Activated naive CD4-positive, alpha-beta T cell treated with anti-CD3 and anti-CD28 coated beads, Interleukin-2, amount 50 U/mL, for 16 hours (primary cell): ENCODE measurements at places on chromosomes 2 and 18.

DNA sequence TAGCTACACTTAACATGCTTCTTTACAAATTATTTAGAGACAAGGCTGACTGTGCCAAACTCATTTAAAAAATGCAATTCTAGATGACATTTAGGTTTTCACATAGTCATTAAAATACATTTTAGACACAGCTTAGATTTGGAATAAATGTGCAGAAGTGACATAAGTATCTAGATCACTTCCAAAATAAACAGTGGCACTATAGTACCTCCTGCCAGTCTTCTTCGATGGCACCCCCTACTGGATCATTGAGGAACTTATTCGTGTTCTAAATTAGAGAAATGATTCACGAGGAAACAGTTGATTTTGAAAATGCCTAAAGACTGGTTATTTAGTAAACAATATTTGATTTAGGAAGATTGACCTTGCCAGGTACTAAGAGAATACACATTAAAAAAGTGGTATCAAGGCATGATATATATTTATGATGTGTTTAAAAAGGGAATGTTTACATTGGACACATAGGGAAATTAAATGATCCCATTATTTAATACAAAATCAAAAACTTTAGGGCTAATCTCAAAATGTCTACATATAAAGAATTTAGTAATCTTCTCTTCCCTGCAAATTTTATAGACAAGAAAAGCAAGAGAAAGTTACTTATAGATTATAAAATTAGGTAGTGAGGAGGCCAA lies 323.9 kb downstream of the XIRP2 start:
- DNase-seq: no peak

DNA sequence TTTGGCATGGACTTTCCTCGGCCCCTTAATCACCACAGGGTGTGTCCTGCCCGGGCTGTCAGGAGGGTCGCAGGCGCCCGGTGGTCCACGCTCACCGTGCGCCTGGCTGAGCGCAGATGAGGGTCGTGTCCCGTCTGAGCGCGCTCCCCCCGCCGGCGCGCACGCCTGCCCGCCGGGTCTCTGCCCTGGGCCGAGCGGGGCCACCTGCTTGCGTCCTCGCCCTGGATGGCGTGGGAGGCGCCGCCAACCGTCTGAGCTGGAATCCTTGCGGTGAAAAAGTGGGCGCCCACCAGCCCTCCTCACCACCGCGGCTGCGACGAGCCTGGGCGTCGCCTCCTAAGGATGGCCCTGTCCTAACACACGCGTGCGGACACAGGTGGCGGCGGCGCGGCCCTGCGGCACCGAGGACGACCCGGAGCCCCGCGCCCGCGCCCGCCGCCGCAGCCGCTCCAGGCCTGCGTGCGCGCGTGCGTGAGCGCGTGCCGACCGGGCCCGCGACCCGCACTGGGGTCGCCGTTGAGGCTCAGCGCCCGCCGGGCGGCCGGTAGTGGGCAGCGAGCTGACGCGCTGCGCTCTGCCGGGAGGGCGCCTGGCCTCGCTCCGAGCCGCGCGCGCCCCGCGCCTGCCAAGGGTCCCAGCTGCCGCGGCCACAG lies 126.6 kb downstream of the ARHGEF4 start:
- no peak for DNase-seq

DNA sequence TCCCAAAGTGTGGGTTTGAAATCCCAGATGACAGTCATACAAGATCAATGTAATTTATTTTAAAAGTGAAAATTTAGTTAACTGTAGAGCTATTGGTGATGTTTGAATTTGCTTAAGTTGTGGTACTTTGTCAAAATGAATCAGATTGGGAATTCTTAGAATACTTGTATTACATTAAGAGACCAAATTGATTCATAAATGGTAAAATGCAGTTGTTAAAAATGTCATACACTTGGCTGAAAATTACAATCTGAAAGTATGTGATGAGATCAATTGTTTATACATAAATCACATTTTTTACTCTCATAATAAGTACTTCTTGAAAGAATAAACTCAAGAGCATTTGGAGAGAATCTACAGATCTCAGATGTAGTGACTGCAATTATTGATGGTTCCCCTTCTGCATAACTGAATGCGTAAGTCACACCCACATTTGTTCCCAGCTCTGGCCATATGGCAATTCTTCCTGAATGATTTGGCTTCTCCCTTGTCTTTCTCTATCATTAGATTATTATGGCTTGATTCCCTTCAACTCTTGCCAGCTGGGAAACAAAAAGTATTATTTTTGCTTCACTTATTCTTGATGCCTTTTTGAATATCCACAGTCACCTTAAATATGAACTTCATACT lies 558.5 kb downstream of the CPS1 start:
- no peak for DNase-seq

GRCh38 chr2:99987160-99987559 lies 155.2 kb downstream of the AFF3 start:
- no peak for DNase-seq

DNA sequence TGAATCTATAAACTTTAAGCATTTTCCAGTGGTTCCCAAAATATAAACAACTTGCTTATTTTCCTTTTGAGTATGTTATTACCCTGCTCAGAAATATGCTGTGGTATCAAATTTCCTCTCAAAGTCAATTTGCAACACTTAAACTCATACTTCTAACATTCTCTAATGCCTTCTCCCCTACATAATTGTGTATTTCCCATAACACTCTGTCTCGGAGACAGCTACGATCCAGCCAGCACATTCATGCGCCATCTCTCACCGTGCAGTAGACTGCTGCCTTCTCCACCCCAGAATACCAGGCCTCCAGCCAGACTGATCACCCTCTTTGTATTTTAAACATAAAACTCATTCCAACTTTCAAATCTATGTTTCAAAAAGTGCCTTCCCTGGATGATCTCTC lies 41.8 kb downstream of the TIMM21 start:
- no peak for DNase-seq

DNA sequence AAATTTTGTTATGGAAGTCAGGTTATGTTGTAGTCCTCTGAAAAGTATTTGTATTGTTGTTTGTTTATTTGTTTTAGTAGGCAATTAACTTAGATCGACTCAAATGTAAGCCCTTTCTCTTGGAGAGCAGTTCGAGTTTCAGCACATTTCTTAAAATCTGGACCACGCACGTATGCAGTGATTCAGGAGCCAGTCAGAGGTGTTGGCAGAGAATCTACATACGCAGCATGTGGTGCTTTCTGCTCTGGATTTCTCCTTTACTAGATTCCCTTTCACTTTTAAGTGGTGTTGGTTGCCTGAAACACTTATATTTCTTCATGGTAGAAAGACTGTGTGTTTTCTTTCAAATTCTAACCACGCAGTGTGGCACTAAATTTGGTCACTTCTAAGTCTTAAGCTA lies 773.9 kb upstream of the LRATD1 start:
- no peak for DNase-seq

DNA sequence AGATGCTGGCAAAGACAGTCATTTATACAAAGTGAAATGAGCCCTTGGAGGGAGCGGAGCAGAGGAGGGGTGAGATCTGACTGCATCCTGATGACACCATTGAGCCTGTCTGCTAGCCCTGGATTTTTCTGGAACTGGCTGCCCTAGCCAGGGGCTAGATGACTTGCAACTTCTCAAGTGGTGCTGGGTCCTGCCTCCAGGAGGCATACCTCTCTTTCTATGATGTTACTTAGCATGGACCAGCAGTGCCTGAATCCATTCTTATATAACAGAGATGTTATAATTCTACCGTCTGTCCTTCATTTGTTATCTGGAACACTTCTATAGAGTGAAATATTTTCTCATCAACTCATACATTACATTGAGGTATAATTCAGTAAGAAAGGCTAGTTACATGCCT lies 8.5 kb upstream of the TWIST2 start:
- no peak for DNase-seq

DNA sequence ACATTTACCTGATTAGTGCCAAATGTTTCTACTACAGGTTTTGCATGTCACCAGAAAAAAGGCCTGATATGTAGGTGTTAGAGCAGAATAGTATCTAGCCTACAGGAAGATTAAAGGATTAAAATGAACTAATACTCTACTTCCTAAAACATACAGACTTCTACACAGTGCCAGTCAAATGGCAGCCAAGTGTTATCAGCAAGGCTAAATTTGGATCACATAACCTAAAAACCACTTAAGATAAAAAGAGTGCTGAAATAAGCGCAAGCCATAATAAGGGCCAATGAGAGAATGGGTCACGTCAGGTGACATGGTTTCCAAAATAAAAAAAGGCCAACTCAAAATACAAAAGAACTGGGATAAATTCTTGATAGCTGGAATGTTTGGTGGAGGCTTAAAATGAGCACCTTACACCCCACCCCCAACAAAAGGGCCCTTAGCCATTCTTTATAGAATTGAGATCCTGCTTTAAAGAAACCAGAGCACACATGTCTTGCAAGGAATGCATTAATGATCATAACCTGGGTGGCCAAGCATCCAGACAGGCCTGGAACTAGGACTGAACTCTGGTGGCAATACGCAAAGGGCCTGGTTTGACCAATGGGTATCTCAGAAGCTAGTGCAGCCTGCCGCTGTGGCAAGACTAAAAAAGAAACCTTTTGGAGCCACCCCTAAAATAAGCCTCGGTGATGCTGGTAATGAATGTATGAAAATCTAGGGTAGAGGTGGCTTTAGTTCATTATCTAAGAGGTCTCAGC lies 32.4 kb downstream of the IRS1 start:
- DNase-seq: no peak

DNA sequence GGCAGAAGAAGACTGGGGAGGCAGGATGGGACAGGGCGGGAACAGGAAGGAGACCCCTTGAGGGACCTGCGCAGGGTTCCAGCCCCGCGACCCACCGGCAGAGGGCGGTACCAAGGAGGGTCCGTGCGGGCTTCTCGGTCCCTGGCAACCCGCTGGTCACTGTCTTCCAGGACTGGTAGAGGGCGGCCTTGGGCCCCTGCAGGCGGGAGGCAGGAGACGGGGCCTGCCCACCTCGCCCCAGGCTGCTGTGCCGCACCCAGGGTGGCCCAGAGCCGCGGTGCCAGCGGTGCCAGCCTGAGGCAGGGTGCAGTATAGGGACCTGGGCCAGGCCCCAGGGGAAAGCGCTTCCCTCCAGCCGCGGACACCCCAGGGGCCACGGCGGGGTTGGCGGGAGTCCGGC lies 34.5 kb downstream of the NEURL3 start:
- DNase-seq: peak; percentile 62

DNA sequence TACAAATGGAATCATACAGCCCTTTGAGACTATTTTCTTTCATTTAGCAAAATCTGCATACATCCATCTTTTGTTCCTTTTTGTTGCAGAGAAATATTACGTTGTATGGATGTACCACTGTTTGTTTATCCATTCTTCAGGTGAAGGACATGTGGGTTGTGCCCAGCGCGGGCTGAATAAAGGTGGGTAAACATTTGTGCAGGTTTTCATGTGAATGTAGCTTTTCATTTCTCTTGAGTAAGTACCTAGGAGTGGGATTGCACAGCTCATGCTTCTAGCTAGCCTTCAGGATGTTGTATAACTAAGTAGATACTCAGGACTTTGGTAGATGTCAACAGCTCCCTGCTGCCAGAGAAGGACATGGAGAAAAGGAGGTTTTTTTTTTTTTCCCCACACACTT lies 50.6 kb upstream of the SPRED2 start:
- no peak for DNase-seq

GRCh38 chr2:107313316-107313715 lies 427.3 kb upstream of the ST6GAL2 start:
- no peak for DNase-seq

DNA sequence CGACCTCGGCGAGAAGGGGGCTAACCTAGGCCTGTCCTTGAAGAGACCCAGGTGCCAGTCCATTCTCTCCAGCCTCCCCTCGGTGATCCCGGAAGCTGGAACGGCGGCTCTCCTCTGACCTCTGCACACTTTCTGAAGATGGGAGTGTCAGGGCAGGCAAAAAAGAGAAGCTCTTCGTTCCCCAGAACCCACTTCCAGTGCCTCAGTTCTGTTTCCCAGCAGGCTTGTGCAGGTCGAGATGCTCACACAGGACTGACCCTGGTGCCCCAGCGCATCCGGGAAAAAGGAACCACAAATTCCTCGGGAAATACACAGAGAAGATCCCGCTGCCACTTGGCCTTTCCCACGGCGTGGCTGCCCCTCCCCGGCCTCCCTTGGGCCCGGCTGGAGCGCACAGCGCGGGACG lies 681 bp upstream of the PTPN18 start:
- no peak for DNase-seq

GRCh38 chr2:201674298-201674697 lies 24.1 kb downstream of the MPP4 start:
- no peak for DNase-seq

GRCh38 chr2:219369447-219369861 lies 18.3 kb downstream of the DNPEP start:
- DNase-seq: no peak

DNA sequence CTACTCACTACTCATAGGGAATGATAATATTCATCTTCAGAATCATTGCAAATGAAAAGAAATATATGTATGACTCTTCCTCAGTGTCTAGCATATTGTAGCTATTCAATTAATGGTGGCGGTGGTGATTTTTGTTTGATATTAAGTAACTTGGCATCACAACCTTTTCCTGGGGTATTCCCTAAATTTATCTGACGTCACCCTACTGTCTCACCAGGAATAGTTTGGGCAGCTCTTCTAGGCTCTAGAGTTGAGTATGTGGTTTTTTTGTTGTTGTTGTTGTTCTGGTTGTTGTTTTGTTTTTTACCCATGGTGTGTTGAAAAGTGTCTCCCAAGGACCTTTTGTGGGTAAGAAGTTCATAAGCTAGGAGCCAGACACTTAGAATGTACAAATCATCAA lies 1320.3 kb upstream of the LRRTM1 start:
- no peak for DNase-seq

GRCh38 chr18:58525517-58525916 lies 103.4 kb downstream of the ALPK2 start:
- peak; percentile 56 for DNase-seq

GRCh38 chr2:11080253-11081115 lies 74.8 kb upstream of the SLC66A3 start:
- no peak for DNase-seq

- no peak for DNase-seq
These were observed 154.4 kb upstream of the COL3A1 start for GRCh38 chr2:188819792-188820191.

GRCh38 chr2:170481201-170481600 lies 233.9 kb upstream of the SP5 start:
- DNase-seq: no peak
